ENCODE measurements at places on chromosomes 5 and 9.

DNA sequence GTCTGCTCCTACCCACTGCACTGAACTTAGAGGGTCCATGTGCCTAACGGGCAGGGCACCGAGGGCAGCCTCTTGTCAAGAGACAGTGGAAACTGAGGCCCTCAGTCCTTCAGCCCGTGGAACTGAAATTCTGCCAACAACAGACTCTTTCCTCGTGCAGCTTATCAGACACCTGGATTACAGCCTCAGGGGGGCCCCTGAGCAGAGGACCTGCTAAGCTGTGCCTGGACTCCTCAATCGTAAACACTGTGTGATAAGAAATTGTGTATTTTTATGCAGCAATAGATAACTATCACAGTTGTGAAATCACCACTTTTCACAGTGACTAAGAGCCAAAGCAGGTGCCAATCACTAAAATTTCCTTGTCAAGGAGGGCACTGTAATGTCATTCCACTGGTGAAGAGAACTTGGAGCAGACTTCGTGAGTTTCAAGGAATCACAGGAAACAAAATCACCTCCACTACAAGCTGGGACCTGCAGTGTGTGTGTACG, 33.4 kb upstream of the CTSV start:
- no peak for DNase-seq

DNA sequence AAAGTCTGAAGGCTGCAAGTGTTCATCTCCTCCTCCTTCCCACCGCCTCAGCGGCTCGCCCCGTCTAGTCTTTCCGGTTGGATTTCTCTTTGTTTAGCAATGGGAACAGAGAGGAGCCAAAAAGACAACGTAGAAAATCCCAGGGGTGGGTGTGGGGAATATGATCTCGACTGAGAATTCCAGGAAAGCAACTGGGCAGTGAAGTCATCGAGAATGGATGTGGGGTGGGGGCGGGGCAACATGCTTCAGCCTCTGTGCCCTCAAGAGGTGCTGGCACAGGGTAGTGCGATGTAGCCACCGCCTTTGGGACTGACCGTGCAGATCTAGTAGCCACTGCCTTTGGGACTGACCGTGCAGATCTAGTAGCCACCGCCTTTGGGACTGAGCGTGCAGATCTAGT, 12.9 kb downstream of the MSX2 start:
- no peak for DNase-seq

DNA sequence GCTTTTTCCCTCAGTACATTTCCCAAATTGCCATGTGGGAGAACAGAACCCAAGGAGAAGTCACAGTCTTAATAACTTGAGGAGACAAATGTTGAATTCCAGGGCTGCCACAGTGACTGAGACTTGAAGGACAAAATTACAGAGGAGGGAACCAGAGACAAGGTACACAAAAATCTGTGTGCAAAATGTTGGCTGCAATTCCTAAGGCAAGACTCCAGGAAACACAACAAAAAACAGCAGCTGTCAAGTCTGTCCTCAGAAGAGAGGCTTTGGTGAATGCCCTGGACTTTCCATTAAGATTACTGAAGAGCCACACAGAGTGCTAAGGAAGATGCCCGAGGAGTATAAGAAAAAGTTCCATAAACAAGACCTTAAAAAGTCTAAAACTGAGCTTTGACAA, 21.1 kb downstream of the AP3B1 start:
- DNase-seq: no peak

- DNase-seq: no peak
Measured at GRCh38 chr9:17906176-17906840, 327.4 kb downstream of the SH3GL2 start.

GRCh38 chr5:42759456-42759855, 2.8 kb downstream of the CCDC152 start:
- DNase-seq: peak; percentile 8

DNA sequence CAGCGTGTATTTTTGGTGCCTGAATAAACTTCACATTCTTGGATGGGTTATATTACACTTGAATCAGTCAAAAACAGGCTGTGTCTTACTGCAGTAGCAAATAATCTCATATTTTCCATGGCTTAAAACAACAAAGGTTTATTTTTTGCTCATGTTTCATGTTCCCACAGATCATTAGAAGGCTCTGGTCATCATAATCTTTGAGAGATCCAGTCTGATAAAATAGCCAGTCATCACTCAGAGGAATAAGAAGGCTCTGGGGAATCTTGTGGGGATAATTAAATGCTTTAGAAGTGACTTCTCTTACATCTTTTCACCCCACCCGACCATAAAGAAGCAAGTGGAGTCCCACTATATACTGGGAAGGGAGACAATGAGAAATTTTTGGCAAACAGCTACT, 417.7 kb downstream of the PSAT1 start:
- no peak for DNase-seq

GRCh38 chr9:85199866-85200495, 530.5 kb downstream of the NTRK2 start:
- DNase-seq: no peak

GRCh38 chr5:80101993-80102392, 66.8 kb downstream of the THBS4 start:
- no peak for DNase-seq

GRCh38 chr9:7489036-7489435, 310.5 kb downstream of the DMAC1 start:
- no peak for DNase-seq

- peak; percentile 72 for DNase-seq
Measured at GRCh38 chr5:65482736-65483545, 1.2 kb upstream of the ADAMTS6 start.

GRCh38 chr5:115661563-115661962, 35.7 kb upstream of the TMED7 start:
- no peak for DNase-seq

DNA sequence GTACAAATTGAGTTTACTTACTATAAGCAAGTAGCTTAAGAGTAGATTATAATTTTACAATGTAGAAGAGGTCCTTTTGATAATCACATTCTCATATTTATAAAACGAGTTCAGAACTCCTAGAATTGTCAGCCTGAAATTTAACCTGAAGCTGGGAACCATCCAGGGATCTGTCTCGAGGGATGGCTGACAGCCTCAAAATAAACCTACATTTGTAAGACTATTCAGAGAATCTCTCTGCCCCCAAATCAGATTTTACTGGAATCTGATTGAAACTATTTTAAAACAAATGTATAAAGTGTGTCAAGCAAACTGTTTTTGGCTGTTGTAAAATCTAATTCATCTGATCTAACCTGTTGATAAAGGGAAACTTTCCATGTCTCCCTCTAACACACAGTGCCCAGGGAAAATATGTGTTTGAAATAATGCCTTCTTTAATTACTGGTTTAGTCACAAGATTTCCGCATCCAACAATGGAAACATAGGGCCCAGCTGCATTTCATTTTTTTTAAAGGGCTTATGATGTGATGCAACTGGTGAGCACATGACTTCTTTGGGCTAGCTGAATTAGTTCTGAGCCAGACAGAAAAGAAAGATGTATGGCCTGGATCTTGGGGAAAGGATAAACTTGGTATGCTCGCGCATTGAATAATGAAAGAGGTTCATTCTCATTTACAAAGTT, 30.3 kb downstream of the SLC25A46 start:
- no peak for DNase-seq

DNA sequence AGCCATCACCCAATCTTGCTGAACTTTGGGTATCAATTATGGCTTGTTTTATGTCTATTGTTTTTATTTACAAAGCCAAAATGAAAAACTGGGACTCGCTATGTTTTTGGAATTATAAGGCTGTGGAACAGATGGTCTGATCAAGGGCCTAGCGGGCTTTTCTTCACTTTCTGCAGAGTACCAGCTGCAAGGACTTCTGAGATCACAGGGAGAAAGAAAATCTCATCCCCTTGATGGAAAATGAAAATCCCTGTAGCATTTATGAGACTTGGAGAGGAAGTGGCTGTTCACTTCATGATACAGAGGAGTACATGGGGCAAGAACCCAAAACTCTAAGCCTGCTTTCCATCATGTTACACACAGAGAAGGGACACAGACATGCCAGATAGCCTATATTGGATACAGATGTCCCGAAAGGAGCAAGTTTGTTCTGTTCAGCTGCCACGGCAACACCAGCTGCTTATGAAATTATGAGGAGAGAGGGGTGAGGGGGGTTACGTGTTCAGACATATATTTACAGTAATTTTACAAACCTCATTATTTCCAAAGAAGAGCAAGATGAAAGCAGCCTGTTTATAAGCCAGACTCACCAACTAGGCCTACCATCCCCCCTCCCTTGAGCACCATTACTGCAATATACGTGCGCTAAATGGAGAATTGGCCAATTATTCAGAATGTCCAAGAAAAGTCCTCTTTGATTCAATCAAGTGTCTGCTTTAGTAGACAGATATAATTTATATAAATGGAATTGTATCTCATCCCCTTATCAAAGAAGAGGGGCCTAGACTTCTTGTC, 220.0 kb downstream of the MARCHF11 start:
- DNase-seq: no peak

- no peak for DNase-seq
Measured at GRCh38 chr5:160023007-160023907, 14.3 kb downstream of the TTC1 start.

GRCh38 chr5:27830546-27830945, 792.2 kb upstream of the CDH9 start:
- DNase-seq: no peak

DNA sequence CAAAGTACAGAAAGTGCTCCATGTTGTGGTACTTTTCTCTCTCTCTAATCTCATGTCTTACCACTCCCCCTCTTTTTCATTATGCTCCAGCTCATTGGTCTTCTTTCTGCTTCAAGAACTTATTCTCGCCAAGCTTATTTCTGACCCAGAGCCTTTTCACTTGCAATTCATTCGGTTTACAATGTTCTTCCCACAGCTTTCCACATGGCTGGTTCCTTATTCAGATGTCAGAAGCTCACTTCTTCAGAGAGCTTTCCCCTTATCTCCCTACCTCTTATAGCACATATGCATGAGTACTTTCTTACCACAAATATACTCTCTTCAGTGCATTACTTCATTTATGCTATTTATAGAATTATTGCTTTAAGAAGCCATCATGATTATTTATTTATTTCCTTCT, 338.8 kb upstream of the ATP10B start:
- DNase-seq: no peak

DNA sequence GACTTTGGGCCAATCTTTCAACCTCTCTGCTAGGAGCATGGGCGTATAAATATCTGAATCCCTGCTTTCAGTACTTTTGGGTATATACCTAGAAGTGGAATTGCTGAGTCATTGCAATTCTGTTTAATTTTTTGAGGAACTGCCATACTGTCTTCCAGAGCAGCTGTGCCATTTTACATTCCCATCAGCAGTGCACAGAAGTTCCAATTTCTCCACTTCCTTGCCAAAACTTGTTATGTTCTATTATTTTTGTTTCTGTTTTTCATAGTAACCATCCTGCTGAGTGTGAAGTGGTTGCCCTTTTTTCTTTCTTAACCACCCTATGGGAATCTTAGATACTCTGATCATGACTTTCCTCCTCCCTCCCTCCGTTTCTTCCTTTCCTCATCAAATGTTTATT, 11.1 kb upstream of the CCIN start:
- DNase-seq: no peak

DNA sequence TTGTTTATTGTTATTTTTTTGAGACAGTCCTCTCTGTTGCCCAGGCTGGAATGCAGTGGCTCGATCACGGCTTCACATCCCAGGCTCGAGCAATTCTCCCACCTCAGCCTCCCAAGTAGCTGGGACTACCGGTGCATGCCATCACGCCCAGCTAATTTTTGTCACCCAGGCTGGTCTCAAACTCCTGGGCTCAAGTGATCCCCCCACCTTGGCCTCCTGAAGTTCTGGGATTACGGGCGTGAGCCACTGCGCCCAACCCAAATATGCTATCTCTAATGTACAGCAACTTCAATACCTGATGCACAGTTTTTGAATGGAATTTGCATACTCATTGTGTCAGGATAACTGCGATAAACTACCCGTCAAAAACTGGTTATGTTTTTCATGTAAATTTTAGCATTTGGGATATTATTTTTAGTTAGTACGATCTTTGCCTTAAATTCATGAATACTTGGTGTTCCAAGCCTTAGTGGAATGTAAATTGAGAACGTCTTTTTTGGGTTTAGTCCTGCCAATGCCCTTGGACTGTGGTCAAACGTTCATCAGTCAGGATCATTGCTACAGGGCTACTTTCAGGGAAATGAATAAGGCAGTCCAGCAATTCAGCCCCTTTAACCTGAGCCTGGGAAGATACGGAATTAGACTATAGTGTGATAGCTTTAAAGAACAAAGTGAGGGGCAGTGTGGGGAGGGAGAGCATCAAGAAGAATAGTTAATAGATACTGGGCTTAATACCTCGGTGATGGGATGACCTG, 4.4 kb downstream of the UGCG start:
- no peak for DNase-seq

DNA sequence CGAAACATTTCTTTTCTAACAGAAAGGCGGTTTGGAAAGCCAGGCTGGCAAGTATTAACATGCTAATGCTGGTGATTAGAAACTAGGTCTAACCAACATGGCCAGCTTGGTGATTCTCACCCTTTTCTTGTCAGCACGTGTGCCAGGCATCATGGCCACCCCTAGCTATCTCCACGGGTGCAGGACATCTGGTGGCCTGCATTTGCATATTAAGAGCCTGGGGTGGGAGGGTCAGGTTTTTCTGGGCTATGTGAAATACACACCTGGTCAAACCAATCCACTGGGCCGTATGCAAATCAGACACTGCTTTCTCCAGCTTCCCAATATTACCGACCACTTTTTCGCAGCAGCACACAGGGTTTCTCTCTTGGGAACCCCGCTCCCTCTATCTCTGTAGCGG, 612.1 kb downstream of the PTPRD start:
- DNase-seq: no peak

GRCh38 chr9:128203707-128204551, 750 bp downstream of the DNM1 start:
- peak; percentile 57 for DNase-seq

DNA sequence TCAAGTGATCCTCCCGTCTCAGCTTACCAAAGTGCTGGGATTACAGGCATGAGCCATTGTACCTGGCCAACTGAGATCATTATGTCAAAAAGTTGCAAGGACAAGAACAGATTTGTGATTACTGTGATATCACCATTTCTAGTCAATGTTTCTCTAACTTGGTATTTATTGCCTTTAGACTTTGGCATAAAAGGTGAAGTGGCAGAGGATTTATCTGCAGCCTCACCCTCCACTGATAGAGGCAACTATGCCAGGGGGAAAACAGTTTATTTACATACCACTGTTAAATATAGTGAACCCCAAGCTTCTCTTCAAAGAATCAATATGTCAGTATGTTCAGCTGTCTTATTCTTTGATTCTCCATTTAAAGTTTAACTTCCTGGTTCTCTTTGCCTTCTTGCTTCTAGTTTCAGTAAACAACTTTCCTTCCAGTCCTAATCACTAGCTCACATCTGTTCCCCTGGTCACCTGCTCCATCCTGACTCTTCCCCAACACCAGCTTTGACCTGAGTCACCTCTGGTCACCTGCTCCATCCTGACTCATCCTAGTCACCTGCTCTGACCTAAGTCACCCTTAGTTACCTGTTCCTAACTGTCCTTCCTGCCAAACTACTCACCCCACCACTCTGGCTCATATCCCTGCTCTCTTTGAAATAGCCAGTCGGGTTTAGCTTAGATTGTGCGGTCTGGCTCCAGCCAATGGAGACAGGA, 29.9 kb downstream of the SEMA6A start:
- no peak for DNase-seq

Measured in RWPE1 (cell line).